Nephron progenitor cell (in vitro differentiated cells): ENCODE measurements at places on chromosomes 13 and 19.

DNA sequence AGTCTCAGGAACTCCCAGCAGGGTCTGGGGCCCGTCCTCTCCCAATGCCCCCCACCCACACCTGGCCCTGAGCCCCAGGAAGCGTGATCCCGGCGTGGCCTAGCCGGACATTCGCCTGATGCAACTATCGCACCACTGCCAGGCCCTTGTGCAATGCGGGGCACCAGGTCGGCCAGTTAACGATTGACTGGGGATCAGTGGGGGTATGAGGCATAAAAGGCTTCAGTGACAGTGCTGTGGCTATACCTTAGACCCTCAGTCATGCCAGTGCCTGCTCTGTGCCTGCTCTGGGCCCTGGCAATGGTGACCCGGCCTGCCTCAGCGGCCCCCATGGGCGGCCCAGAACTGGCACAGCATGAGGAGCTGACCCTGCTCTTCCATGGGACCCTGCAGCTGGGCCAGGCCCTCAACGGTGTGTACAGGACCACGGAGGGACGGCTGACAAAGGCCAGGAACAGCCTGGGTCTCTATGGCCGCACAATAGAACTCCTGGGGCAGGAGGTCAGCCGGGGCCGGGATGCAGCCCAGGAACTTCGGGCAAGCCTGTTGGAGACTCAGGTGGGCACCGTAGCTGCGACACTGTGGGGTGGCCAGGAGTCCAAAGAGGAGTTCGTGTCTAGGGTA is at the start of gene ANGPTL8:
Gene ANGPTL8 (plus strand): TSS at position 243 of the 624 bp plus-strand sequence. CDS start 19 bp downstream, at position 262.
- H3K36me3 ChIP-seq: peaks cover 31% of the 10 kb centered on the region
- H3K4me3 ChIP-seq: no peak within 1 kb of the TSS
- no peak within 1 kb of the TSS for H3K27ac ChIP-seq

DNA sequence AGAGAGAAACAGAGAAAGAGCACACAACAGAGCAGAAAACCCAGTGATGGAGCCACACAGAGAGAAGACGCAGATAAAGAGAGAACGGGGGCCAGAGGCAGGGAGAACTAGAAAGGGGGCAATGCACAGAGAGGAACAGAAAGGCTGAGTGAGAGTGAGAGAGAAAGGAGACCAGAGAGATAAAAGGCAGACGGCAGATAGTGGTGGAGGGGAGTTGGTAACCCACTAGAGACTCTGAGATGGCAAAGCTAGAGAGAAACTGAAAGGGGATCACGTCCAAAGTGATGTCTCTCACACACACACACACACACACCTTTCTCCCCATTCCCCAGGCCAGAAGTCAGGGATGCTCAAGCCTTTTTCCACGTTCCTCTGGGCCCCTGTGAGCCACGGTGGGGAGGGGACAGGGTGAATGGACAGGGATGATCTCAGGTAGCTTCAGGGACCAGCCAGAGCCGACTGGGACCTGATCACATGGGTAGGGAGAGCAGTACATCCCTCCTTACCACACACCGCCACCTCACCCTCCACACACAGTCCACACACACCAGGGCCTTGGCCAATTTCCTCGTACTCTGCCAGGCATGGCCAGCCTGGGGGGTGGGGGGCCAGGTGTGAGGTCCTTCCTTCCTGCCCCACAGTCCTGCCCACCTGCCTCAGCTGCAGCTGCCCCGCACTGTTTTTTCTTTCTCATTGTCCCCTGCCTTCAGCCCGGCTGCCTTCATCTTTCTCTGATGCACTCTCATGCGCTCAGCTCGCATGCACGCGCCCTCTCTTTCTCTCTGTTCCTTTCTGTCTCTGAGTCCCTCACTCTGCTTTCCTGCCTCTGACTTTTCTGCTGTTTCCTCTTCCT is 22.5 kb upstream of the POU2F2 start:
- peaks cover 68% of the 10 kb centered on the region for H3K4me1 ChIP-seq
- peaks cover 36% of the 10 kb centered on the region for H3K27me3 ChIP-seq
- peak overlapping the region; percentile 67 for H3K4me3 ChIP-seq
- H3K36me3 ChIP-seq: no peaks in the 10 kb centered on the region
- H3K27ac ChIP-seq: peak overlapping the region; percentile 58

DNA sequence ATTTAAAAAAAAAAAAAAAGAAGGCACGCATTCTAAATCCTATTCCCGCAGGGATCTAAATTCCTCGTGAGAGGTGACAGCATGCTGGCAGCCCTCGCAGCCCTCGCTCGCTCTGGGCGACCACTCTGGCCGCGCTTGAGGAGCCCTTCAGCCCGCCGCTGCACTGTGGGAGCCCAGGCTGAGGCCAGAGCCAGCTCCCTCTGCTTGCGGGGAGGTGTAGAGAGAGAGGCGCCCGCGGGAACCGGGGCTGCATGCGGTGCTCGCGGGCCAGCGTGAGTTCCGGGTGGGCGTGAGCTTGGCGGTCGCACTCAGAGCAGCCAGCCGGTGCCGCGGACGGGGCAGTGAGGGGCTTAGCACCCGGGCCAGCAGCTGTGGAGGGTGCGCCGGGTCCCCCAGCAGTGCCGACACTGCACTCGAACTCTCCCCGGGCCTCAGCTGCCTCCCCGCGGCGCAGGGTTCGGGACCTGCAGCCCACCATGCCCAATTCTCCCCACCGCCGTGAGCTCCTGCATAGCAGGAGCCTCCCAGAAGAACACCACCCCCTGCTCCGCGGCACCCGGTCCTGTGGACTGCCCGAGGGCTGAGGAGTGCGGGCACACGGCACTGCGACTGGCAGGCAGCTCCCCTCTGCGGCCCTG is 553.9 kb downstream of the LMO7 start:
- no peak overlapping the region for H3K4me3 ChIP-seq
- no peaks in the 10 kb centered on the region for H3K4me1 ChIP-seq
- H3K27me3 ChIP-seq: peaks cover 14% of the 10 kb centered on the region
- H3K36me3 ChIP-seq: no peaks in the 10 kb centered on the region
- DNase-seq: no peak
- H3K27ac ChIP-seq: no peak overlapping the region

DNA sequence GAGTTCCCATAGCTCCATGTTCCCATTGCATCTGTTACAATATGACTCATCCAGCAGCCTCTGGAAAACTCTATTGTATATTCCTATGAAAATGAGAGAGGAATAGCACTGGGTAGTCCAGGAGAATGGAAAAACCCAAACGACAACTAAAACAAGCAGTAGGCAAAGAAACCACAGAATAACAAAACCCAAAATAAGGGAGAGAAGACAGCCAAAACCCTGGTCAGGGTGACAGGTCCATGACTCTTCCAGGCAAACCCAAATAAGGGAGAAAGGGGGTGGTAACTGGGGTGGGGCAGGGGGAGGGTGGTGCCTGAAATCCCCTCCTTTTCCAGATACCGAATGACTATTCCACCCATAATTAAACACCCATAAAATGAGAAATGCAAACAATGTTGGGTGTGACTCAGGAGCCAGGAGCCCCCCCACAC is 4.0 kb upstream of the ZNF8 start:
- H3K27me3 ChIP-seq: peaks cover 2% of the 10 kb centered on the region
- H3K4me3 ChIP-seq: no peak overlapping the region
- H3K27ac ChIP-seq: no peak overlapping the region
- H3K4me1 ChIP-seq: peaks cover 15% of the 10 kb centered on the region
- peaks cover 97% of the 10 kb centered on the region for H3K36me3 ChIP-seq
- DNase-seq: no peak

GRCh38 chr19:6997679-6998445 is 23.4 kb downstream of the MBD3L2B start:
- no peak overlapping the region for H3K4me3 ChIP-seq
- no peaks in the 10 kb centered on the region for H3K4me1 ChIP-seq
- peaks cover 6% of the 10 kb centered on the region for H3K27me3 ChIP-seq
- DNase-seq: no peak
- H3K27ac ChIP-seq: no peak overlapping the region

GRCh38 chr13:67410645-67411044 is 180.5 kb upstream of the PCDH9 start:
- H3K36me3 ChIP-seq: no peaks in the 10 kb centered on the region
- H3K27me3 ChIP-seq: no peaks in the 10 kb centered on the region
- DNase-seq: no peak
- H3K27ac ChIP-seq: peak overlapping the region; percentile 30
- H3K4me3 ChIP-seq: no peak overlapping the region
- H3K4me1 ChIP-seq: peaks cover 5% of the 10 kb centered on the region
